A549 treated with DMSO at 1 μM for 4 hours (cell line): ENCODE measurements at places on chromosomes 2 and 18. TPM values are rescaled to one million over a fixed set of nuclear protein-coding genes. Genes with fewer than 3 reads are reported as not detected.

Gene MAP3K19
- total RNA-seq, result not detected in 5 replicates

Gene KIAA1328
- 0.94 to 1.8 TPM (median 1.3 TPM) in 5 replicates for total RNA-seq

Gene C2orf68
- total RNA-seq, result 16.8 to 28.0 TPM (median 26.6 TPM) in 5 replicates

Gene MEIS1
- 1.4 to 2.6 TPM (median 1.8 TPM) in 5 replicates for total RNA-seq

Gene DSG4
- total RNA-seq, result 0.02 TPM in 1 of 5 replicates, not detected in the others

Gene TIGD1
- 4.7 to 5.9 TPM (median 5.4 TPM) in 5 replicates for total RNA-seq

Gene FBXO48
- 0.49 to 0.81 TPM (median 0.71 TPM) in 5 replicates for total RNA-seq

Gene ASXL3
- not detected in 5 replicates for total RNA-seq

Gene PTPN4
- 16.1 to 23.6 TPM (median 20.1 TPM) in 5 replicates for total RNA-seq

Gene MSGN1
- not detected in 5 replicates for total RNA-seq
